ENCODE measurements at places on chromosomes 4 and X.
A peak's percentile ranks its signal among the peaks of the same experiment; 100 is the strongest.

DNA sequence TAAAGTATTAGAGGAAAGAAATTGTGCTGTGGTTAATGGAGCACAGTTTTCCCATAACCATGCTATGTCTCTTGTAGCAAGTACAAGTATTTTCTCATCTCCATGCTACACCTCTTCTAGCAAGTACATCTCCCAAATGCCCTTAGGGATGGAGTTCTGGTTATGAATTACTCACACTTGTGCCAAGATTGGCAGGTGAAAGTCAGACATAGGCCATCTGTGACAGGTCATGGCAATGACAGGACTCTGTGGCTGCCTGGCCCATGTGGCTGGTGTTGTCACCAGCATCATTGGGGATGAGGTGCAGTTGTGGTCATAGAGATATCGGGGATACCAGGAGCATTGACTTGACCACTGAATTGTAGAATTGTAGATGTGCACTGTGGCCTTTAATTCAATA lies 310.2 kb downstream of the FAT4 start:
- DNase-seq = no peak

GRCh38 chrX:86023811-86024210 lies 23.5 kb downstream of the CHM start:
- DNase-seq = no peak

DNA sequence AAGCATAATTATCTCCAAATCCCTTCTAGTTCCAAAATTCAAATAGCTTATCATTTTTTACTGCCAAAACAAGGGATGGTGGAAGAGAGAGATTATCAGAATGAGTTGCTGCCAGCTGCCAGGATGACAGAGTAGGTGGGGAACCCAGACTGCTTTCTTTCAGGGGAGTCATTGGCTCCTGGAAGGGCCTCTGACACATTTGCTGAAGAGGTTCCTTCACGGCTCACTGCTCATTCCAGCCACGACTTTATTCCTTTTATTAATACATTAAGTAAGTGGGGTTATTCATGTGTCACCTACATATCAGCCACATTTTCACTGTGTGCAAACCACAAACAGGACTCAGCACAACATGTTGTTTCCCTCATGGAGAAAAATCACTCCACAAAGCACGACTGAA lies 12.7 kb upstream of the SMIM43 start:
- no peak for DNase-seq

- DNase-seq = no peak
These were observed 252.6 kb upstream of the MAD2L1 start for GRCh38 chr4:120319046-120319767.

- peak; percentile 44 for DNase-seq
These were observed 5.8 kb downstream of the ANOS1 start for GRCh38 chrX:8726031-8726652.

GRCh38 chr4:41935652-41936021 lies 408 bp downstream of the TMEM33 start:
- DNase-seq = no peak

DNA sequence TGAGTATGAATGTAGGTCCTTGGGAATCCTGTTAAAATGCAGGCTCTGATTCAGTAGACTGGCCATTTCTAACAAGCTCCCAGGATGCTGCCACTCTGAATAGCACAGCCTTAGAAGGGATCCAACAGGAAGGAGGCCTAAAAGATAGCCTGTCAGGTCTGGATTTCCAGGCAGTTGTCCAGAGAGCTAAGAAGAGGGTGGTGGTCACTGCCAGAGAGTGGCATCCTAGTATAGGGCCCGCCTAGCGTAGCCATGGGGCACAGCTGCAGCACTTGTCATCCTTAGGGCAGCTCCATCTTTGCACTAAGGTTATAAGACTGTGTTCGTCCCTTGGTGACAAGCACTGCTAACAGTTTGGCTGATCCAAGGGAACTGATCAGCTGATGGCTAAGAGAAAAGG lies 20.5 kb upstream of the NUP54 start:
- DNase-seq = no peak

DNA sequence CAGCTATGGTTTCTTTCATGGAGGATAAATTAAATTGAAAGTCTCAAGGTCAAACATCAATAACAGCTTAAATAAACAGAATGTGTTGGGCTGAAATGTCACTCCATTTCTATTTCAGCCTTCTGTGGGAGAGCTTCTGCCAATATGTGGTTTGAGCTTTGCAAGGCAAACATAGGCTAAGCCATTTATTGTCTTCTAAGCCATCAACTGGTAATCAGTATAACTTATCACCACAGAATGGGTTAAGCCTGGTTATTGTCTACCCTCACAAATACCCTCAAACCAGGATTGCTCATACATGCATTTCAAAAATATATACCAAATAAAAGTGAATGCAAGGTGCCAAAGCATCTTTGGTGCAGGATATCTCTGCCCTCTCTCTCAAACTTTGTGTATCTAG lies 52.7 kb downstream of the GABRB1 start:
- no peak for DNase-seq

- DNase-seq = no peak
These were observed 73.0 kb upstream of the NR3C2 start for GRCh38 chr4:148515248-148515647.

DNA sequence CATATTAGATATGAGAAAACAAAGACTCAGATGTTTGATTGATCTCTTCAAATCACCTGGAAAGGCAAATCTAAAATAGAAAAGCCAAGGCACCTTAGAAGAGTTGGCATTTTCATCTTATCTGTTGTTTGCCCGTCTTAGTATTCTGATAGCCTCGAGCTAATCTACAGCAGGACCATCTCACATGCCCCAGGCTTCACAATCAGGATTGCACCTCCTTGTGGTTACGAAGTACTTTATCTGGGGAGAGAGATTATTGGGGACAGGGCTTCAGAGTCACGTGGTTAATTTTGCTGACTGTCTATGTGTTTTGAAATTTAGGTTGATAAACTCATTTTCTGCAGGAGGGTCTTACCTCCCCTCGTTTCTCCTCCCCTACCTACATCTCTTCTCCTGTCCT lies 313.1 kb upstream of the ANXA10 start:
- DNase-seq = no peak
